ENCODE measurements at places on chromosomes 13 and 19.

- no peak for DNase-seq
Observed at GRCh38 chr19:3494051-3494450, 6.4 kb downstream of the DOHH start.

- no peak for DNase-seq
Observed at GRCh38 chr19:36101550-36102327, 9.2 kb upstream of the OVOL3 start.

DNA sequence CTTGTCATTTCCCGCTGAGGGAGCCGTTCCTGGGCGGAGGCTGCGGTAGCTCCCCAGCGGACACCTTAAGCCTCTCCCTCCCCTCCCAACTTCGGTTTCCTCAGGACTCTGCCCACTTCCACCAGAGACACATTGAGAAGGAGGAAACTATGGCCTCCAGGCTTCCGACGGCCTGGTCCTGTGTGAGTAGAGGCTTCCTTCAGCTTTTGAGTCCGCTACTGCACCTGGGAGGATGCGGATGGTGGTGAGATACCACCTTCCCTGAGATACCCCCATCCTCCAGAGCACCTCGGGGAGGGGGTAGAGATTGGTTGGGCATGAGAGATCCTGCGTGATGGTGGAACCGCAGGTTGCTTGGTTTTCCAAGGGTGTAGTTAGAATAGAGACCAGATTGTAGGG is 955 bp downstream of the ZNF274 start:
- DNase-seq: no peak

GRCh38 chr19:38093587-38093986 is 130.4 kb downstream of the DPF1 start:
- DNase-seq: no peak
